NCI-H1092 treated with DMSO at 0.1 percent for 48 hours (cell line): ENCODE measurements at places on chromosomes 3 and 15.
A peak's percentile ranks its signal among the peaks of the same experiment; 100 is the strongest.

GRCh38 chr3:141846050-141846433, 30.4 kb upstream of the ATP1B3 start:
- DNase-seq = no peak

DNA sequence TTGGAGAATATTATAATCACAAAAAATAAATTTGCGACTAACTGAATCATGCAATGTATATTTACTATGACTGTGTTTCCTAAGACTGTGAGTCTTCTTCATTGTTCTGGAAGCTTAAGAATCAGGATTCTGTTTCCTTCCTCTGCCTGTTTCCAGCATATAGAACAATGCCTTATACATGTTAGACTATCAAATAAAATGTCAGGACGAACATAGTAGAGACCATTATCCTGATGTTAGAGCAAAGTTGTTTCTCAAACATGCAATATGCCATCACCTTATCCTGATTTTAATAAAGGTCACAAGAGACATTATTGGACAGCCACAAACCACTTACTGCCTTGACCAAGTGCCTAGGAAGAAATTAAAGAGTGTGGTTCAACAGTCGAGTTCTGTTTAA, 457.4 kb upstream of the AGTR1 start:
- DNase-seq = no peak

DNA sequence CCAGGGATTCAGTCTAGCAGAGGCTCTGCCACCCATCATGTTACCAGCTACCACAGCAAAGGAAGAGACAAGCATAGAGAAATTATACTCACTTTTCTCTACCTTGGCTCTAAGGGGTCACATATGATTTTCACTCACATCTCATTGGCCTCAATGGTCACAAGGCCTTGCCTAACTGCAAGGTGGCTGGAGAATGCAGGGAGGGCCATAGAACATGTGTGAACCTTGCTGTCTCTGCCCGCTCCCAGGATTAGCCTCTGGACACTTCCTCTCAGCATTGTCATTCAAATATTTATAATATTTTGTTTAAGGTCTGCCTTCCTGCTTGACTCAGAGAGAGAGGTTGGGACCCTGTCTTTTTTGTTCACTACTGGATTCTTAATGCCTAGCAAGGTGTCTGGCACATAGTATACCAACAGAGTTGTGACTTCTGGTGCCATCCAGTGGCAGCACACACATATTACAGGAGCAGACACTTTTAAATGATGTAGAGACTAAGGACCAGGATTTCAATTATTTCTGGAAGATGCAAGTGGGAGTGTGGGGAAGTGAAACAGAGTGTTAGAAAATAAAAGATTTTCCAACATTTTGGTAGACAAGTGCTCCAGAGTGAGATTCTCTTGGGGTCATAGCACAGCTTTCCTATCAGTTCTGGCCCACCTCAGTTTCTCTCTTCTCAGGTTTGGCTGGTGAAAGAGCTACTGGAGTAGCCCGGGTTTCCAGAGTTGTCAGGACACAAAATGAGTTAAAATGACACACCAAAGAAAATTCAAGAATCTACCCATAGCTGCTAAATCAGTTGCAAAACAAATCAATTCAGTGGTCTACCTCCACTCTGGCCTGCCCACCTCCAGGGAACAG, 119.0 kb upstream of the RASGRP1 start:
- peak; percentile 26 for DNase-seq

- no peak for DNase-seq
These were observed 976.4 kb downstream of the CADM2 start for GRCh38 chr3:85935171-85935570.

DNA sequence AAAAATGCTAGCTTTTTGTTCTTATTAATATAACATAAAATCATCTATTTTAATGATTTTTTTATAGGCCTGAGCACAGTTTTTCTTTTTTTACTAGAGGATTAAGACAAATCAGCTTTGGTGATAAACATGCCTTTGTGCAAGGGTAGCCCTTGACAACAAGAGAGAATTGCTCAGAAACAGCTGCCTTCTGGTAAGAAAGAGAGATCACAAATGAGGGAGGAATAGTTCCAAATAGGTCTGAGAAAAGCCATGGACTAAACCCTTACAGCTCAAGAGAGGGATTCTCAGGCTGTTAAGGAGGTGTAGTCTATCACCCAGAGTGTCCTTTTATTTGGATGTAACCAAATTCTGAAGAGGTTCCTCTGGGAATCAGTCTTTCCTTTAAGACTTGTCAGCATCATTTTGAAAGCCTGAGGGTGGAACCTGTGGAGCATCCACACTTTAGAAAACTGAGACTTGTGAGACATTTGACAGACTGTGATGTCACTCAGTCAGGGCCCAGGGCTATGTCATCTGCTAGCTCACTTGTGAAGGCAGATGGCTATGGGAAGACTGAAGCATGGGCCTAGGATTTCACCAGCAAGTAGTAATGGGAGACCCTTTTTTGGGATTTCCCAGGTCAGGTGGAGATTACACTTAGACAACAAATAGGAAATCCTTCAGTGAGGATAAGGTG, 102.9 kb upstream of the KCNAB1 start:
- no peak for DNase-seq

DNA sequence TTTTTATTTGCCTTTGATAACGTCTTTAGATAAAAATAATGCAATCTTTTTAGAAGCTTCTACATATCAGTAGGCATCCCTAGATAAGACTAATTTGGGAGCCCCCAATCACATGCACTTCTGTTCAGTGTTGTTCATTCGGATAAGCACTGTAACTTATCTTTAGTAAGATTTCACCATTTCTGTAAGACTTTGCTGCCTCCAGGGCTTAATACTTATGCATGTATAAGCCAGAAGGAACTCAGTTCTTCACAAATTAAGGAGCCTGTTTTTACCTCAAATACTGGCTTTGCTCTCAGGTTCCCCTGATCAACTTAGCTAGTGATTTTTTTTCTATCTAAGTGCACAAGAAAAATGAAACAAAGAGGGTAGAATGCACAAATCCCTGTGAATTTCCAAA, 20.3 kb downstream of the DOCK3 start:
- no peak for DNase-seq

DNA sequence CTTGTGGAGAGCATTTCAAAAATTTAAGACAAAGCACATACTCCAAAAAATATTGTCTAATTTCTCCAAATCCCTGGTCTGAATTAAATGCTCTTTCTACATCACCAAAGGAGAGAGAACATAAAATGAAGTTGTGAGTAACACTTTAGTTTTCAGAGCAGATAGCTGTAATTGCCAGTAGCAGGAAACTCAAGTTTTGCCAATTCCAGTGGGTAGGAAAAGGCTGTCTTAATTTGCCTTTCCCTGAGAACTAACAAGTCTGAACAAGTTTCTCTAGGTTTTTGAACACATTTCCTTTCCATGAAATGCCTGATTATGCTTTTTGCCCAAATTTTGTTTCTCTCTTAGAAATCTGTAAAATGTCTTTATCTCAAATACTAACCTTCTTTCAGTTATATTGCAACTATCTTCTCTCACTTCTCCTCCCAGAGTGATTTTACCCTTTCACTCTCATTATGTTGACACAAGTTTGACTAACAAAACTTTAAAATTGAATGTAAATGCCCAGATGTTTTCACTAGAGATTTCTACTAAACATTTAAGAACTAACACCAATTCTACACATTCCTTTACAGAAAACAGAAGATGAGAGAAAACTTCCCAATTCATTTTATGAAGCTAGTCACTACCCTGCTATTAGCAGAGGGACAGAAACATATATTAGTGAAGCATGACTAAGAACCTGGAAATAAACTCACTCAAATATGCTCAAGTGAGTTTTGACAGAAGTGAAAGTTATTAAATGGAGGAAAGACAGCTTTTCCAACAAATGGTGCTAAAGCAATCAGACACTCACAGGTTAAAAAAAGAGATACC, 38.4 kb downstream of the RFX7 start:
- no peak for DNase-seq

GRCh38 chr3:2883283-2883682, 226.9 kb downstream of the IL5RA start:
- no peak for DNase-seq

- DNase-seq = no peak
These were observed 247.6 kb upstream of the PROK2 start for GRCh38 chr3:72032441-72033135.

DNA sequence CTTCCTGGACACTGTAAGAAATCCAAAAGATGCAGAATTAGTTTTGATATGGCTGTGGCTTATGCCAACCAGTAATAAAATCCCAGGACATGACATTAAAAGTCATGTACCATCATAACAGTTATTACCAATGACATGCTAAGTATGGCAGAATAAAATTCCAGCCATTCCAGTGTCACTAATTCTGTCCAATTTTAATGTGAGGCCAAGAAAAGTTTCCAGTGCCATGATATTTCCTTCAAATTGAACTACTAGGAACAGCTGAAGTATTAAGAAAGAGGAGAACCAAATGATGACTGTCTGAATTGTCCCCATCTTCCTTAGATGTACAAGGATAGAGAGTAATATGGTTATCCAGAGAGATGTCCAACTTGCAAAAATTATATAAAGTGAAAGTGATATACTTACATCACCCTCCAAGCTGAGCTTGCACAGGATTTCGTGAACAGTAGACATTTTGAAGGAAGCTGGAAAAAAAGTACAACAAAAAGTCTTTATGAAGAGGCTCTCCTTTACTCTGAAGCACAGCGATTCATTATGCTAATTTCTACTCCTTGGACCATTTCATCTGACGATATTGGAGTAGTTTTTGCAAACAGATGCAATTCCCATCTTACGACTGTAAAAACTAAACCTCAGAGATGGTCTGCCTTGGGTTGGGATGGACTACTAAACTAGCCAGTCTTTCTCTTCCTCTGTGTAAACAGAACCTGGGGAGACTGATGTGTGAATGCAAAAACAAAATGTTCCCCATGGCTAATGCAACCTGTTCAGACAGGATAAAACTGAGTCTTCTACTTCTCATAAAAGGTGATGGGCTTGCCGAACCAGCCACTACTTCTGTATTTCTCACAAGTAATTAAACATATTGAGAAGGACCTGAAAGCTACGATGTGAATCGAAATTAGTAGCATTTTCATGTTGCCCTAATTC, 11.9 kb downstream of the ANXA2 start:
- DNase-seq = no peak

DNA sequence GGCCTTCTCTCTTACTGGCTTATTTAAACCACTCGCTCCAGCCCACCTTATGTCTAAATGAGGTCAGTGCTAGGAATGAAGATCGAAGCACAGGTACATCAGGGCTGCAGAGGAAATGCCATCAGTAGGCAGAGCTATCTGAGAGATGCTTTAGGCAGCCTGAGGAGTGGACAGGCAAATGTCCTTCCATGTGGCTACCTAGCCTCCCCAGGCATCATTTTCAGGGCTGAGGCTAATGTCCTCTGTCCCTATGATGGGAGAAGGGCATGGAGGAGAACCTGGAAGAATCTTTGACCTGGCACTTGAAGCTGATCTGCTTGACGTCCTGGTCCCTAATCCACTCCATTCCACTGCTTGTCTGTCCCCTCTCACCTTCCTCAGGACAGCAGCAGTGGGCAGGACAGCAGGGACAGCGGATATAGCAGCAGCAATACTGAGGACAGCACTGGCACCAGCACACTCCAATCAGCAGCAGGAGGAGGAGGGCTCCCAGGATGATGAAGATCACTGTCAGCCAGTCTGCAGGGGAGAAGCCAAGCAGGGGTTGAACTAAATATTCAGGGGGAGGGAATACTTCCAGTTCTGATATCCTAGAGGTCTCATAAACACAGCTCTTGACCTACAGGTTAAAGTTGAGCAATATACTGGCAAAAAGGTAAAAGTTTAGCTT, 21.0 kb downstream of the ILDR1 start:
- no peak for DNase-seq
